ENCODE measurements at places on chromosomes 4 and X.

DNA sequence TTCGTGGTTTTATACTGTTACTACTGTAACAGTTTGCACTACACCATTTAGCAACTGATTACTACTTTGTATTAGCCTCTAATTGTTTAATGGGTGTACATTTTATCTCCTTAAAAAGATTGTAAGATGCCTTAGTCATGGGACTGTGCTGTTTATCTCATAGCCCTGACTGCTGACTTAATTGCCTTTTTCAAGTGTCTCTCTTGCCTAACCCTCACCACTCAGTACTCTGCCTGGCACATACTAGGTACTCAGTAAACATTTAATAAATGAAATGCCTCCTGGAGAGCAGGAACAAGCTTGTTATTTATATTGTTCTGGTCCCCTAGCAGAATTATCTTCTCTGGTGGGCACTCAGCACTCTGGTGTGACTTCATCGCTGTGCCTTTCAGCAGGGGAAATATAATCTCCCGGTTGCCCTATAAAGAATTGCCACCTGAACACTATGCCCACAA, 1.7 kb upstream of the STIM2 start:
- no peak for DNase-seq

DNA sequence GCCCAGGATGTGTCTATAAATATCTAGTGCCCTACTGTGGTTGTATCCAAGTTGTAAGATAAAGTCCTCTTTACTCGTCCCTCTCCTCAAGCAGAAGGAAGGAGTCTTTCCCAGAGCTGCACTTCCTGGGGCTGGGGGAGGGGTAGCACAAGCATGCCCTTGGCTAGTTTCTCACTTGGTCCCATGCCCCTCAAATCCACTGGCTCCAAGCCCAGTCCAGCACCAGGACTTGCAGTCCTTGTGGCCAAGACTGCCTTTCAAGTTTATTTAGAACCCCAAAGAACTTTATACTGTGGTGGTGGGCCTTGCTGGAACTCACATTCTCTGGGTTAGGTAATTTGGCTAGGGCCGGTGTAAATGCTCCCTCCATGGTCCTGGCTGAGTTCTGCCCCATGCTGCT, 43.2 kb upstream of the SLC10A4 start:
- DNase-seq = no peak

DNA sequence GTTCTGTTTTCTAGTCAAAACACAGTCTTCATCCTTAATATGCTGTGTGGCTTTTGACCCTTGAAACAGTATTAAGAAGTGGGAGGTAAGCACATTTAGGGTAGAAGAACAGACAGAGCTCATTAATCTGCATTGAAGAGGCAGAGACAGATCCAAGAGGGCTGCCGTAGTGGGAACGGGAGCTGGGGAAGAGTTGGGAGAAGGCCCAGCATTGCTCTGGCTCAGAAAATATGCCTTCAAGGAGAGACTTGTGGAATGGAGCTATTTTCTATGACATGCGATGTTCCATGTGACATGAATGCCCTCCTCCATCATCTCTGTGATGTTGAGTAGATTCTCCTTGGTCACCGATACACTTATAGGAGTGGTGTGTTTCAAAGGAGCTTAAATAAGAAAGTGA, 273.3 kb upstream of the BOD1L1 start:
- no peak for DNase-seq

- no peak for DNase-seq
Measured at GRCh38 chr4:84481860-84482245, 17.2 kb downstream of the NKX6-1 start.

GRCh38 chr4:2222838-2223237, 19.1 kb downstream of the HAUS3 start:
- DNase-seq = no peak

DNA sequence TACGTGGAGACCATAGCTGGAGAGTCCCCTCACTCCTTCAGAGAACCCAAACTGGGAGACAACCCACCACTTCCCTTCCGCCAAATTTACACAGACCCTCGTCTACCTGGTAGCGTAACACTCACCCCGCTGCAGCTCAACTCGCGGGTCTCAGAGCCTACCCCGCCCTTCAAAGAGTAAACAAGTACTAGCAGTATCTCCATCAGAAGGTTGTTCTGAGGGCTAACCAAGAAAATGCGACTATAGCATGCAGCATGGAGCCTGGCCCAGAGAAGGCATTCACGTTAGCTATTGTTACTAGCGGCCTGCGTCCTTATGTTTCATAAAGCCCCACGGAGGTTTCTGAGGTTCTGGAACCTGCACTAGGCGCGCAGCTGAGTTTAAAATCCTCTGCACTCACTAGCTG, 531 bp upstream of the MANBA start:
- DNase-seq = no peak

GRCh38 chrX:71935476-71935875, 24.8 kb downstream of the NHSL2 start:
- DNase-seq = no peak

- peak; percentile 11 for DNase-seq
Measured at GRCh38 chr4:124206779-124207605, 505.5 kb downstream of the ANKRD50 start.

DNA sequence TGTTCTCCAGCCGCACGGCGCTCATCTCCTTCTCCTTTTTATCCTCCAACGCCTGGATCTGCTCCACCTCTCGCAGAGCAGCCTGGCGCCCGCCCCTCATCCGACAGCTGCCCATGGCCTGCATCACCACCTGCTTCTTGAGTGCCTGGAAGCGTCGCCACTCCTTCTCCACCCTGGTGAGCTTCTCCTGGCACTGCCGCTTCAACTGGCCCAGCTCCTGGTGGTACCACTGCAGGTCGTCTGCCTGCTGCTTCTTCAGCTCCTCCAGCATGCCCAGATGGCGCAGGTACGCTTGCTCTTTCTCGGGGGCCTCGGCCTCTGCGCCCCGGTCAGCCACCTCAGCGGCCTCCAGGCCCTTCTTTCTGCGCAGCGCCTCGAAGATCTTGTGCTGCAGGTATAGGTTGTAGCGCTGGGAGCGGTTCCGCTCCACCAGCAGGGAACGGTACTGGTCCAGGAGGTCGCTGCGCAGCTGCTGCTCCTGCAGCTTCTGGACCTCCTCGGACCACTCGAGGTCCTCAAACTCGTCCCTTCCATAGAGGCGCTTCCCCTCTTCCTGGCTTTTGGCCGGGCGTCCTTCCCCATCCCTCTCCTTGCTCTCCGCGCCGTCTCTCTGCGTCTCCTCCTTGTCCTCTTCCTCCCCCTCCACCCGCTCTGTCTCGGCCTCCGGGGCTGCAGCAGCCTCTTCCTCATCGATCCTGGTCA, 1.2 kb upstream of the TADA2B start:
- DNase-seq = no peak
